CD4-positive, alpha-beta T cell (primary cell): ENCODE measurements at places on chromosomes 3 and 15. TPM values are rescaled to one million over a fixed set of nuclear protein-coding genes. Genes with fewer than 3 reads are reported as not detected.

Gene MKRN3
- total RNA-seq, result 2.6 TPM

Gene CFAP100
- total RNA-seq, result not detected

Gene ATP2C1
- 44.0 TPM for total RNA-seq

Gene PPM1M
- total RNA-seq, result 40.2 TPM

Gene CPNE9
- 0.45 TPM for total RNA-seq

Gene ANXA2
- 74.5 TPM for total RNA-seq

Gene PCLAF
- total RNA-seq, result 0.84 TPM

Gene SERINC4
- total RNA-seq, result 0.36 TPM

Gene TLR9
- 0.08 TPM for total RNA-seq

Gene ITIH1
- total RNA-seq, result not detected

Gene SLC51A
- not detected for total RNA-seq

GRCh38 chr3:154464440-154465190 lies 34.6 kb upstream of the GPR149 start:
- no peaks in the 10 kb centered on the region for H3K36me3 ChIP-seq
- no peaks in the 10 kb centered on the region for H3K27me3 ChIP-seq
- H3K27ac ChIP-seq, result no peak overlapping the region

DNA sequence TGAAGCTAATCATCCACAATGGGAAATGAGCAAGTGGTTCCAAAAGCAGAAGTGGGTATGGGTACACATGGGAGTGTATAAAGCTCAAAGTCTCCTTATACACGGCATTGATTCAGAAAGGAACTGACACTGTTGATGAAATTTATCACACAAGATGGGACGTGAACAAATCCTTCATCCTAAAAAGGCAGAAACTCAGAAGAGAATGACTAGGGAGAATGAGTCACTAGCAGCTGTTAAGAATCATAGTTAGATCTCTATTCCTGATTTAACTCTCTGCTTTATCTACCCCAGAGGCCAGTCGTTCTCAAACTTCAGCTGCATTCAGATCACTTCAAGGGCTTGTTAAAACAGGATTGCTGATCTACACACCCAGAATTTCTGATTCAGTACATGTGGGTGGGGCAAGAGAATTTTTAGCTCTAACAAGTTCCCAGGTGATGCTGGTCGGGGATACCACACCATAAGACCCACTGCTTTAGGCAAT lies 97.7 kb upstream of the PHLDB2 start:
- H3K27ac ChIP-seq, result no peak overlapping the region
- no peak for DNase-seq
- no peaks in the 10 kb centered on the region for H3K36me3 ChIP-seq

GRCh38 chr3:57787867-57788623 lies 31.9 kb downstream of the SLMAP start:
- H3K4me1 ChIP-seq, result peaks cover 11% of the 10 kb centered on the region
- H3K36me3 ChIP-seq, result no peaks in the 10 kb centered on the region
- no peak overlapping the region for H3K4me3 ChIP-seq
- H3K27ac ChIP-seq, result no peak overlapping the region
- DNase-seq, result no peak
- H3K27me3 ChIP-seq, result no peaks in the 10 kb centered on the region

DNA sequence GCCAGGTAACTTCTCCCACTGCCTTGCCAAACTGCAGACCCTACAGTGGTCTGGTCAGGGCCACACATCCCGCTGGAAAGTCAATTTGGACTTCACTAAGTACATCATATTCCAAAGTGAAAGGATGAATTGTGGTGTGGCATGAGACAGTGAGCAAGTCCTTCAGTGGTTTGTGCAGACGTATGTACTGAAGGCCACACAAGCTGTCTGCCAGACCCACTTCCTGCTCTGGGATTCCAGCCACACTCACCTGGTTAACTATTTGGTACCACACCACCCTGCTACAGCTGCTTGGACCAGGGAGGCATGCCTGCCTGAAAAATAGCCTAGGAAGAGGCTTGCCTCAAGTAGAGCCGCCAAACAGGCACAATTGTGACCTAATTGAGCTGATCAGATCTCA lies 94.1 kb upstream of the STRIT1 start:
- H3K27ac ChIP-seq, result no peak overlapping the region
- H3K4me1 ChIP-seq, result no peaks in the 10 kb centered on the region
- no peak overlapping the region for H3K4me3 ChIP-seq
- DNase-seq, result no peak
- no peaks in the 10 kb centered on the region for H3K27me3 ChIP-seq

DNA sequence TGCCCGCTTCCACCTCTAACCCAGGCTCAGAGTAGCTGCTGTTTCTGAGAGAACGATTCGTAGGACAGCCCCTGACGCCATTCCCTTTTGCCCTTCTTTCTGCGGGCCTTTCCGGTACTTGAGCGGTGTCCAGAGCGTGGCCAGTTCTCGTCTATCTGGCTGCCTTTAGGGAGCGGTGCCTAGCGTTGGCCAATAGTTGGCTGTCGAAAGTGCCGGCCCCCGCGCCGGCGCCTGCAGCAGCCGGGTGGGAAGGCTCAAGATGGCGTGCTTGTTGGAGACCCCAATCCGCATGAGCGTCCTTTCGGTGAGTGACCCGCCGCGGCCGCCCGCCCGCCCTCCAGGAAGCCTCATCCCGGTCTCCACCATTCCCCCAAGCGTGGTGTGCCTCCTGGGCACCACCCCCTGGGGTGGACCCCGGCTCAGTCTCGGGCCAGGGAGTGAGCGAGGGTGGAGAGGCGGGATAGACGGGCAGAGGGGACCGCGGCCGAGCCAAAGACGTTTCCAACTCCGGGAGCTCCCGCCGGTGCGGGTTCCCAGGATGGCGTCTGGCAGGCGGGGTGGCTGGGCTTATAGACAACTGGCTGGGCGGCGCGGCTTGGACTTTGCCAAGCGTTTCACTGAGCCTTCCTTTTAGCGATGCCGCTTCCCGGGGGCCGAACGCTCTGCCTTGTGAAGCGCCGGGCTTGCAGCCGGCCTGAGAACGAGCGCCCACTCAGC lies at the start of gene ARMC8:
Gene ARMC8, plus strand, starts transcription at position 6 of the 717 bp plus-strand sequence. Its CDS starts 254 bp downstream, at position 260.
- H3K27me3 ChIP-seq, result peaks cover 8% of the 10 kb centered on the region
- no peak for DNase-seq
- peak within 1 kb of the TSS; percentile 83 for H3K27ac ChIP-seq
- H3K36me3 ChIP-seq, result no peaks in the 10 kb centered on the region
- peak within 1 kb of the TSS; percentile 91 for H3K4me3 ChIP-seq

GRCh38 chr15:60781211-60781713 lies 302.3 kb upstream of the ICE2 start:
- H3K27me3 ChIP-seq, result no peaks in the 10 kb centered on the region
- no peak overlapping the region for H3K4me3 ChIP-seq
- H3K4me1 ChIP-seq, result peaks cover 28% of the 10 kb centered on the region
- DNase-seq, result no peak

- no peaks in the 10 kb centered on the region for H3K4me1 ChIP-seq
- H3K36me3 ChIP-seq, result no peaks in the 10 kb centered on the region
- H3K27ac ChIP-seq, result no peak overlapping the region
- DNase-seq, result peak; percentile 32
- no peak overlapping the region for H3K4me3 ChIP-seq
- H3K27me3 ChIP-seq, result no peaks in the 10 kb centered on the region
These were observed 455.0 kb upstream of the THBS1 start for GRCh38 chr15:39125904-39126303.

GRCh38 chr3:127373441-127374085 lies 85.7 kb upstream of the PRR20G start:
- H3K4me3 ChIP-seq, result no peak overlapping the region
- no peak for DNase-seq
- no peaks in the 10 kb centered on the region for H3K4me1 ChIP-seq
- H3K36me3 ChIP-seq, result no peaks in the 10 kb centered on the region
- H3K27me3 ChIP-seq, result no peaks in the 10 kb centered on the region
- H3K27ac ChIP-seq, result no peak overlapping the region

DNA sequence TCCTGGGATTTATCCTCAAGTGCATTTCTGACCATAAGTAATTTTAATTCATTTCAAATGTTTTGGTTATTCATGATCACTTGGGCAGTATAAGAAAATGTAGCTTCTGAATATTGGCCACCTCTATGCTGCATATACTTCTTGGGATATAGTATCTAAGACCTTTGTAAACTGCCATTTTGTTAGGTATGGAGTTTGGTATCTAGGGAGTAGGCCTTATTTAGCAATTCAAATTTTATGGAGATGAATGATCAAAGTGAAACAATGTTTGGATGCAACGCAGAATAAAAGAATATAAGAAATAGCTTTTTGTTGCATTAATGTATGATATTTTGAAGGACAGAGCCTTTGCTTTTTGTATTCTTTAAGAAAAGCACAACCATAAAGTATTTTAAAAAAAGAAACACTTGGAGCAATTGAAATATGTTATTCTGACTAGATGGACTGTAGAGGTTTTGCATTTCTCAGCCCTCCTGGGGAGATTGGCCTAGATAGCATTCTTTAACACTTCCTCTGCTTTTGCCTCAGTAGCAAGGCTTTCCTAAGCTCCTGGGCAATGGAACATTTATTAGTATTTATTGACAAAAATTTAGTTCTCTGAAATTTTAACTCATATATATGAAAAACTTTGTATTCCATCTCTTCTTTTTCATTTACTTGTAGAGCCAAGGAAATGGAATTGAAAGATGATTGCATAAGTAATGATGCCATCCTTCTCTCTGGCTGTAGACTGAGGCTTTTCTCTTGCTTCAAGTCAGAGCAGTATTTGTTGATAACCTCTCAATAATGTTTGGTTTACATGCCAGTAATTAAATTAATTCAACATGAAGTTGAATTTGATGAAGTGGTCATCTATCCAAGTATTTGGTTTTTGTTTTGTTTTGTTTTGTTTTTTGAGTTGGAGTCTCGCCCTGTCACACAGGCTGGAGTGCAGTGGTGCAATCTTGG lies 61.8 kb upstream of the UTS2B start:
- H3K27ac ChIP-seq, result no peak overlapping the region
- DNase-seq, result no peak
- H3K4me1 ChIP-seq, result no peaks in the 10 kb centered on the region
- H3K36me3 ChIP-seq, result no peaks in the 10 kb centered on the region
- no peak overlapping the region for H3K4me3 ChIP-seq

DNA sequence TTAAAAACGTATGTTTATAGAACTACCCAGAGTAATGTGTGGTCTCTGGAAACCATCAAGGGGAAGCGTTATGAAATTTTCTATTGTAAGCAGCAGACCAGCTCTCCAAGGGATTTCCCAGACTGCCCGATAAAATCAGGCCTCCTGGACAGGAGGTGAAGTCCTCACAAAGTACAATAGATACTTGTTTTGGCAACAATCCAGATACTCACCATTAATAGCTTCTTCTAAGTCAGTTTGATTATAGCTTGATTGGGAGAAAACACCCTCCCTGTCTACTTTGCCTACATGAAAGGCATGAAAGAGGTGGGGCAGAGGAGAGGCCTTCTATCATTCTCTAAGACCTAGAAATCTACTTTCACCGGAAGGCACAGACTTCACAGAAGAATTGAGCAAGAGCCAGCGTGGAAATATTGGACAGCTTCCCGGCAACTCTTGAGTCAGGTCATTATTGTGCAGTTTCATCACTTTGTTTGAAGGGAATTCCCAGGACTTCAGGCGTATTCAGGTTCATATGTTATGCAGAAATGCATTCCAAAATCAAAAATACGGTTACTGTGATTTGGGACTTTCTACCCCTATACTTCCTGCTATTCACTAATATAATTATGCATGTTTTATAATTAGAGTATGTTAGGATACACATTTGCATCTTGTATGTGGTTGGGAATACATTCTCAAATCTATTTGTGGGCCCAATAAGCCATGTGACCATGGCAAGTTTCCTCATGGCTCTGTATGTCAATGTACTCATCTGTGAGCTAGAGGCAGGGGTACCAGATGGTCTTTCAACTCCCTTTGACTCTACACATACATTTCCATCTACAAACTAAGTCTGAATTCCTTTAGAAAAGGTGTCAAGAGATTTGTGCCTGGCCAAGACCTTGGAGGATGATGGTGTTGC lies 103.5 kb downstream of the CD47 start:
- H3K4me3 ChIP-seq, result no peak overlapping the region
- H3K27me3 ChIP-seq, result no peaks in the 10 kb centered on the region
- no peak overlapping the region for H3K27ac ChIP-seq
- H3K36me3 ChIP-seq, result no peaks in the 10 kb centered on the region
- peaks cover 22% of the 10 kb centered on the region for H3K4me1 ChIP-seq

DNA sequence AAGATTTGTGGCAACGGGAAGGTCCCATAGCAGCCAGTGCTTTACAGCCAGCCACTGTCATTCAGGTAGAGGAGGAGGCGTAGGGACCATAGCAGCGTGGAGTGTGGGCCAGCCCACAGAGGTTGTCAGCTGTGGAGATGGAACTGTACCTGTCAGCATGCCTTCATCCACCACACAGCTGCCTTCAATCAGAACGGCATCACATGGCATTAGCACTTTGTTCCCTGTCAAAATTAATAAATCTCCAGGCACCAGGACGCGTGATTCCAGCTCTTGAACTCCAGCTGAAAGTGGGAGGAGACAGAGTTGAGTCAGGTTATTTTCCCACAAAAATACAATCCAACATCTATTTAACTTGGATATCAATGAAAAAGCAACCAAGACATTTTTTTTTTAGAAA lies 84.0 kb downstream of the ATP13A4 start:
- H3K4me1 ChIP-seq, result no peaks in the 10 kb centered on the region
- no peaks in the 10 kb centered on the region for H3K36me3 ChIP-seq
- H3K4me3 ChIP-seq, result no peak overlapping the region
- no peak overlapping the region for H3K27ac ChIP-seq

DNA sequence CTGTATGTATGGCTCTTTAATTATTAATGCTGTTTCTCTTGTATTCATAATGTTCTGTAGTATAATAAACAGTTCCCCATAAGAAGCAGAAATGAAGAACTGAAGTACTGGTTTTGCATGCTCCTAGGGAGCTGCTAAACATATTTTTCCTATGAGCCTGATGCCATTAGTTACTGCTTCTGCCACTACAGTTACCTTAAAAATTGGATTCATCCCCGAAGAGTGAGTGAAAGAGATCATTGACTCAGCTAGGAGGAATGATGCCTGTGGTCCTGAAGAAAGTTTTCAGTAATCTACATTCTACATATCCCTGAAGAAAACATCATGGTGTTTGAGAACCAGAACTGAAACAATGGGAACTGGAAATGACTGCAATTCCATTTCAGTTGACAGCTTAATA lies 37.1 kb upstream of the ST3GAL6 start:
- H3K4me3 ChIP-seq, result no peak overlapping the region
- no peak for DNase-seq
- peaks cover 23% of the 10 kb centered on the region for H3K27me3 ChIP-seq

DNA sequence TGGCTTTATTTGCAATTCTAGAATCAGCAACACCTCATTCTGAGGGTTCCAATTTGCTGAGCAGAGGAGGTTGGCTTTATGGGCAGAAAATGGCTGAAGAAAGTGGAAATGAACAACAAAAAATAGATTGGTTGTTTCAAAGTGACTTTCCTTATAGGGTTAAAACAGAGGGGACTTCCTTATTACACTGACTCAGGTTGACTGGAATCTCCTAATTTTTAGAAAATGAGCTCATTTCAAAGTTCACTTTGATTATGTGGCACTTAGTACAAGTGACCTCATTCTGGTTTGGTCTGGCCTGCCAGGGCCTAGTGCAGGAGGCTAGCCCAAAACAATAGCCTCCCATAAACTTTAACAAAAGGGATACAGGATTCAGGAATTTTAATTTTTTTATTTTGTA lies 41.4 kb downstream of the NFKBIZ start:
- no peak overlapping the region for H3K27ac ChIP-seq
- H3K4me3 ChIP-seq, result no peak overlapping the region
- no peaks in the 10 kb centered on the region for H3K27me3 ChIP-seq
- no peak for DNase-seq
- H3K36me3 ChIP-seq, result no peaks in the 10 kb centered on the region
- H3K4me1 ChIP-seq, result no peaks in the 10 kb centered on the region
